ENCODE measurements at places on chromosomes 2 and 18.

DNA sequence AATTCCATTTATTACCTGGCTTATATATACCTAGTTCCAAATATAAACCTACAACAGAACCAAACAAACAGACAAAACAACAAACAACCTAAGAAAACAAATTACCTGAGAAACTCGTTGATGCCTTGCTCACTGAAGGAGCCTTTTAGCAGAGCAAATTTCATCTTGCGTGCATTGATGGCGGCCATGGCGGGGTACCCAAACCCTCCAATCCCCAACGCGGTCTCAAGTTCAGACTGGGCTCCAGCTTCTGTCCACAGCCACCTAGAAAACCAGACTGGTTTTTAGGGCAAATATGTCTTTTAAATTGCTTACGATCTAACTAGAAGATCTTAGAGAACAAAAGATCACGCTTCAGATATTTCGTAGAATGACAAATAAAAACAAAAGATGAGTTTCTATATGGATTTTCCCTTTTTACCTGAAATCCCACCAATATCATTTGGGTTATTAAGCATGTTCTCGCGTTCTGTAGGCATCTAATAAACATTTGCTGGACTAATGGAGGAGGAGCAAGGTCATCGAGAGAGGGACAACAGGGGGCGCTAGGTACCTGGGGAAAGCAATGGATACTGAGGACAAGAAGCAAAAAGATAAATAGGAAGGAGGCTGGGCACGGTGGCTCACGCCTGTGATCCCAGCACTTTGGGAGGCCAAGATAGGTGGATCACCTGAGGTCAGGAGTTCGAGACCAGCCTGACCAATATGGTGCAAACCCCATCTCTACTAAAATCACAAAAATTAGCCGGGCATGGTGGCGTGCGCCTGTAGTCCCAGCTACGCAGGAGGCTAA lies 25.2 kb downstream of the PDIA6 start:
- peak; percentile 60 for DNase-seq

GRCh38 chr2:196606516-196606915 lies 33.0 kb upstream of the CCDC150 start:
- no peak for DNase-seq

GRCh38 chr2:214796911-214797310 lies 12.6 kb downstream of the BARD1 start:
- no peak for DNase-seq

- no peak for DNase-seq
These were observed 62.3 kb upstream of the DYNC1I2 start for GRCh38 chr2:171625006-171625405.

GRCh38 chr2:48209214-48209885 lies 303.1 kb upstream of the FBXO11 start:
- no peak for DNase-seq

- DNase-seq: no peak
These were observed 865 bp downstream of the GALR1 start for GRCh38 chr18:77250501-77250925.
